Forelimb muscle (tissue), 1 donor: ENCODE measurements at places on chromosomes 6 and 20. TPM values are rescaled to one million over a fixed set of nuclear protein-coding genes. Genes with fewer than 3 reads are reported as not detected.
A peak's percentile ranks its signal among the peaks of the same experiment; 100 is the strongest.

GRCh38 chr6:93784794-93785693 lies 365.7 kb upstream of the EPHA7 start:
- DNase-seq: peak; percentile 74

GRCh38 chr20:45387274-45387673 lies 9.1 kb upstream of the TP53TG5 start:
- DNase-seq: no peak

GRCh38 chr20:49929142-49929494 lies 7.1 kb upstream of the RNF114 start:
- DNase-seq: no peak

The MYCT1 gene
- polyA plus RNA-seq: 18.0 TPM

- DNase-seq: peak; percentile 77
Measured at GRCh38 chr6:107607116-107607515, 117.2 kb downstream of the SOBP start.

DNA sequence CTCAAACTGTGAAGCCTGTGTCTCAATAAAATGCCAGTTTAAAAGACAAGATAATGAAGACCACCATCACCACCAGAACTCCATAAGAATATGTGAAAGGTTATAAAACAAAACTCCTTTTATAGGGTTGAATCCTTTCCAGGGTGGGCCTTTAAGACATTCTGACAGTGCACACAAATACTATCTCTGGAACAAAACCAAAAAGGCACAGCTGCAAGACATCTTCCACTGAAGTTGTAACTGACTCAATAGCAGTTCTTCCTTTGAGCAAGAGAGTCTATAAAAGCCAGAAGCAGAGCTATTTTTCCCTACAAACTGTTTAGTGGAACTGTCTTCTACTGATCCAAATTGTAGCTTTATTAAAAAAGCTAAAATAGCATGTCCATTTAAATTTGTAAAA lies 81.6 kb downstream of the EPB41L2 start:
- peak; percentile 82 for DNase-seq

The SYS1 gene
- polyA plus RNA-seq: 14.2 TPM

DNA sequence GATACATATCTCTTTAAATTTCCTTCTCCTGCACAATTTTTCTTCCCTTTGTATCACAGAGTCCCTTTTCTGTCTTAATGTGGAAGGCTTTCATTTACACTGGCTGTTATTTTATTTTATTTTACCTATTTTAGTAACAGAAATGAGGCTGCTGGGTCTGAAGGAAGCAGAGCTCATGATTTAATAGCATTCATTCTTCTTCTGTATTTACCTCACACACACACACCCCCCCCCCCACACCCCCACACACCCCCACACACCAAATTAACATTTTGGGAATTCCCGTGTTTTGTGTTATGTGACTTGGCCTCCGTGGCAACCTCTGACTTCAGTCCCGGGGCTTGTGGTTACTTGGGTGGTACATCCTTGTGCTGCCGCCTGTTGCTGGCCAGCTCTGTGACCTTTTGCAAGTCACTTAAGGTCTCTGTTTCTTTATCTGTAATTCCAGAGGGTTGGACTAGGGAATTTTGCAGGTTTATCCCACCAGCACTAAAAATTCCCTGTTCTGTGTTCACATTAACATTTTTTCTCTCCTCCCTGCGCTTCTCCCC lies 108.8 kb downstream of the TIAM2 start:
- DNase-seq: no peak

The WASF1 gene
- polyA plus RNA-seq: 8.1 TPM

The CAGE1 gene
- 0.10 TPM for polyA plus RNA-seq

GRCh38 chr6:2976571-2977085 lies 5.3 kb upstream of the SERPINB6 start:
- DNase-seq: no peak

- no peak for DNase-seq
Measured at GRCh38 chr6:169915769-169916550, 164.5 kb downstream of the ERMARD start.

DNA sequence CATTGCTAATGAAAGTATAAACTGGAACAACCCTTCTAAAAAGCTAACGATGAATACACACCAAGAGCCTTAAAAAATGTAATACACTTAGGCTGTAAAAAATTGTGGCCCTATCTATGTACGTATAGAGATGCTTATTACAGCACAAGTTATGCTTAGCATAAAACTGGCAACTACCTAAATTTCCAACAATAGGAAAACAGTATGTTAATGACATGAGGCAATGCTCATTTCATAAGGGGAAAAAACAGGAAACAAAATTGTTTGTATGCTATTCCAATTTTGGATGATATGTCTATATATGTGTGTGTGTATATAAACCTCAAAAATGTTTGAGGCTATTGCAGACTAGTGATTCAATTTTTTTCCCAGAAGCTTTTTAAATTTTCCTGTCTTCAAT lies 82.5 kb downstream of the DTNBP1 start:
- no peak for DNase-seq

The AIF1 gene
- polyA plus RNA-seq: 13.4 TPM

DNA sequence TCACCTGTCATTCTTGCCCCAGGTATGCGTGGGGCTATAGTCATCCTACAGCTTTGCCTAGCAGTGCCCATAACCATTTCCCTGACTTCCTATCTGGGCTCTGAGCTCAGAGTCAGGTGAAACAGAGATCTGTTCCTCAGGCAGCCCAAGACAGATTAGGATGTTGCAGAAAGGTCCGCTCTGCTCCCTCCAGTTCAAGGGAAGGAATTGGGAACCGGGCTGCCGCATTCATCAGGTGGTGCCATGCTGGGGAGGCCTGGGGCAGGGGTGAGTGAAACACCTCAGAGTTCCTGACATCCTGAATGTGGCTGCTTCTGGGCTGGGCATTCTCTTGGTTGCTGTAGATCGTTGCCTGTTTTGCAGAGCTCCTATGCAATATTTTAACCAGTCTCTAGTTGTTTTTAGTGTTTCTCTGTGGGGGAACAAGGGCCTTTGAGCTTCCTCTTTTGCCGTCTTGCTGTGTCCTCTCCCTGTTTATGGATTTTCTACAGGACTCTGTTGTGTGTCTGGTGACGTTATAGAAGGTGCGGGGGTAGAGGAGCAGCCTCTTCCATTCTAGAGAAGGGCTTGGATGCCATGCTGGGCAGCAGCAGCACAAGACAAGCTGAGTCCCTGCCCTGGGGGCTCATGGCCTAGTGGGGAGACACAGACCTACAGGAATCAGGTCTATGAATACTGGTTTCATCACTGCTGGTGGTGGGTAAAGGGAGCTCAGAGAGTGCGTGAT lies 9.2 kb downstream of the ENTPD6 start:
- DNase-seq: no peak

GRCh38 chr20:34639755-34640222 lies 37.1 kb downstream of the PIGU start:
- no peak for DNase-seq

DNA sequence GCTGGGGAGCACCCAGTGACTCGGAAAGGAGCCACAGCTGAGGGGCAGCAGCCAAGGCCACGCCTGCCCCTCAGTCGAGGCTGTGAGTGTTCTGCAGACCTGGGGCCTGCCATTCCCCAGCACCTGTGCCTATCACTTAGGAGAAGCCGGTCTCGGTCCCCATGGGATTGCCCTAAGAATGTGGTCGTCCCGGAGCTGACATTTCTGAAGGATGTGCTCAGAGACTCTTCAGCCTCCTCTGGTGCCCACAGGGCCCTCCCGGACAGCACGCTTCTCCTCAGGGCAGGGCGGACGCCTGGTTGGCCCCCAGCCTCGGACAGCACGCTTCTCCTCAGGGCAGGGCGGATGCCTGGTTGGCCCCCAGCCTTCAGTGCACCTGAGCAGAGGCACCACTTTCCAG lies 223.9 kb downstream of the ERMARD start:
- no peak for DNase-seq

- DNase-seq: no peak
Measured at GRCh38 chr20:58330249-58330648, 20.7 kb downstream of the RAB22A start.

- DNase-seq: no peak
Measured at GRCh38 chr20:58595167-58595566, 55.9 kb upstream of the STX16 start.

GRCh38 chr6:84414531-84414930 lies 187.1 kb upstream of the CEP162 start:
- no peak for DNase-seq

- no peak for DNase-seq
Measured at GRCh38 chr20:24337069-24337468, 132.4 kb upstream of the SYNDIG1 start.

The LGSN gene
- polyA plus RNA-seq: not detected

- DNase-seq: no peak
Measured at GRCh38 chr6:148304976-148305375, 37.7 kb upstream of the SASH1 start.

DNA sequence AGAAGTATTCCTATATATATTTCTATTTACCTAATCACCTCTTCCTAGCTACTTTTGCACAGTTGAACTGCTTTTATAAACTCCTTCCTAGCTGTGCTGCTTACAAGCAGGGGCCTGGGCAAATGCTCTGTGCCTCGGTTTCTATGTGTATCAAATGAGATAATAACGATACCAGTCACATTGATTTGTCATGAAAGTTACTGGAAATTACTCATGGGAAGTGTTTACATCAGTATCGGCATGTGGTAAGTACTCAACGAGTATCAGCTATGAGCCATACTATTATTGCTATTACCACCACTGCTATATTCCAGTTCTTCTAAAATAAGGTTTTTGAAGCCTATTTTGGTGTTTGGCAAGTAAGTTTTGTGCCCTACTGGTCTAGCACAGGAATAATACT lies 4.9 kb downstream of the LAMA4 start:
- no peak for DNase-seq

The NINL gene
- polyA plus RNA-seq: 13.8 TPM

The HAO1 gene
- polyA plus RNA-seq: not detected

The PDRG1 gene
- 16.8 TPM for polyA plus RNA-seq

- DNase-seq: no peak
Measured at GRCh38 chr20:2750491-2751251, 49.8 kb downstream of the CPXM1 start.
